Left colon (tissue), 2 donors: ENCODE measurements at places on chromosomes 1 and 21. TPM values are rescaled to one million over a fixed set of nuclear protein-coding genes. Genes with fewer than 3 reads are reported as not detected.

The PSRC1 gene
- total RNA-seq: 3.1 TPM

The MROH7 gene
- 14.2 TPM for total RNA-seq

The NBPF9 gene
- 15.6 TPM for total RNA-seq

The GJA4 gene
- 2.3 TPM for total RNA-seq

The IL24 gene
- total RNA-seq: not detected

The DVL1 gene
- 57.2 TPM for total RNA-seq

The PPM1J gene
- 1.2 TPM for total RNA-seq

The MAP1LC3C gene
- total RNA-seq: 1.5 TPM

The EDARADD gene
- total RNA-seq: not detected

The DAB1 gene
- total RNA-seq: 0.64 TPM

The TRIM67 gene
- total RNA-seq: 0.03 TPM

DNA sequence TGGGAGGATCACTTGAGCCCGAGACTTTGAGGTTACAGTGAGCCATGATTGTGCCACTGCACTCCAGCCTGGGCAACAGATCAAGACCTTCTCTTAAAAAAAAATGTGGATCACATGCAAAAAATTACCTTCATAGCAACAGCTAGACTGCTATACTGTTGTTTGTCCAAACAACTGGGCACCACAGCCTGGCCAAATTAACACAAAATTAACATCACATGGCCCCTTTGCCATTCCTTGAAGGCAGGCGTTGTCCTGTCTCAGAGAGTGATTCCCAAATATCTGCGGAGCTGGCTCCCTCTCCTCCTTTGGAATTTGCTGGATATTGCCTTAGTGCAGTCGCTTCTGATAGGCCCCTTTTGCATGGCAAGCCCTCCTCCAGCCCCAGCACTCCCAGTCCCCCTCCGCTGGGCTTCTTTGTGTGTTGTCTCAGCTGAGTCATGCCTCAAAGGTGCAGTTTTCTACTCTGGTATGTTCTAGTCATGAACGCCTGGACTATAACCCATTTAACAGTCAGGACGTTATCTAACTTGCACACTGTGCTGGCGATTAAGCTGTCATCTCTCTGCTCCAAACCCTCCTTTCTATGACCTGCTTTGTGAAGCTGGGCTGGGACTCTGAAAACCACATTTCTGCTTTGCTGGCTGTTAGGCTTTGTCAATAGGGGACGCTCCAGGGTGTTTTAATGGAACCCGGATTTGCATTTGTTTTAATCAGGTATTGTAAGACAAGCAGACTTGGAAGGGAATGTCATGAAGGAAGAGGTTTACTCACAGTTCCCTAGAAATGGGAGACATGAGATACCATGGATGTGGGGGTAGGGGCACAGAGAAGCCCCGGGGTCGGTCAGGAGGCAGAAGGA, 20.1 kb upstream of the HPCAL4 start:
- DNase-seq: no peak

DNA sequence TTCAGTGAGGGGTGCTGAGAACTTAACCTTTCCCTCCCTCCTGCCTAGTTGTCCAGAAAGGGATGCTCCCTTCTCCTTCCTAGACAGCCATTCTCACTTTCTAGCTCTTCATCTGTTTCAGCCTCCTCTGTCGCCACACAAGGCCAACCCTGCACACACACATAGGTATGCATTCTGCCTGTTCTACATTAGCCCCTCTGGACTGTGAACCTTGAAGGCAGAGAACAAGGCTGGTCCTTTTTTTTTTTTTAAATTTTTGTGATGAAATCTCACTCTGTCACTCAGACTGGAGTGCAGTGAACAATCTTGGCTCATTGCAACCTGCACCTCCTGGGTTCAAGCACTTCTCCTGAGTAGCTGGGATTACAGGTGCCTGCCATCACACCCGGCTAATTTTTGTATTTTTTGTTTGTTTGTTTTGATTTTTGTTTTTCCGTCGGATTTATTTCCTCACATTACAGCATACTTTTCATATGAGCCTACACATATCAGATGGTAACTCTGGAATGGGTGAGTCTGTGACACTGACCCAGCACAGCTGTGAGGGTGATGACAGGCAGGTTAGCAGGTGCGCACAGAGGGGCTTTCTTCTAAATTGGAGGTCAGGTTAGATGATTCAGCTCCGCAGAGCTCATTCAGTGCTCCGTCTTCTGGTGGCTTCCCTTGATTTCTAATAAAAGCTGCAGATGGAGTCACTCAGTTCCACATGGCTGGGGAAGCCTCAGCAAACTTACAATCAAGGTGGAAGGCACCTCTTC, 4.9 kb upstream of the AKR1A1 start:
- DNase-seq: no peak

GRCh38 chr1:150267896-150268295, 920 bp downstream of the APH1A start:
- DNase-seq: no peak

DNA sequence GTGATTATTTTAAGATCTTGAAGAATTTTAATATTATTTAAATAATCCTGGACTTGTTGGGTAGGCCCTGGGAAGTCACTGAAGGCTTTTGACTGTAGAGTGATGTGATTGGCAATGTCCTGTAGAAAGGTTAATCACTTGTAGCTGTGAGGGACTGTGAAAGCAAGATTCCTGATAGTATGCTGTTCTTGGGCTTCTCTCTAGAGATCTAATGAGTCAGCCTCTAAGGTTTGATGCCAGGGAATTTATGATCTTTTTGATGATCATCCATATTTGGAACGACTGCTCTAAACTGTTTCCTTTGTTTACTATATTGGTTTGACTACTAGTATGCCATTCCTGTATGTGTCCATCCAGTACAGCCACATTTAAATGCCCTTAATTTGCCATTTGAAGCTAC, 56.5 kb downstream of the CAMSAP2 start:
- DNase-seq: no peak

DNA sequence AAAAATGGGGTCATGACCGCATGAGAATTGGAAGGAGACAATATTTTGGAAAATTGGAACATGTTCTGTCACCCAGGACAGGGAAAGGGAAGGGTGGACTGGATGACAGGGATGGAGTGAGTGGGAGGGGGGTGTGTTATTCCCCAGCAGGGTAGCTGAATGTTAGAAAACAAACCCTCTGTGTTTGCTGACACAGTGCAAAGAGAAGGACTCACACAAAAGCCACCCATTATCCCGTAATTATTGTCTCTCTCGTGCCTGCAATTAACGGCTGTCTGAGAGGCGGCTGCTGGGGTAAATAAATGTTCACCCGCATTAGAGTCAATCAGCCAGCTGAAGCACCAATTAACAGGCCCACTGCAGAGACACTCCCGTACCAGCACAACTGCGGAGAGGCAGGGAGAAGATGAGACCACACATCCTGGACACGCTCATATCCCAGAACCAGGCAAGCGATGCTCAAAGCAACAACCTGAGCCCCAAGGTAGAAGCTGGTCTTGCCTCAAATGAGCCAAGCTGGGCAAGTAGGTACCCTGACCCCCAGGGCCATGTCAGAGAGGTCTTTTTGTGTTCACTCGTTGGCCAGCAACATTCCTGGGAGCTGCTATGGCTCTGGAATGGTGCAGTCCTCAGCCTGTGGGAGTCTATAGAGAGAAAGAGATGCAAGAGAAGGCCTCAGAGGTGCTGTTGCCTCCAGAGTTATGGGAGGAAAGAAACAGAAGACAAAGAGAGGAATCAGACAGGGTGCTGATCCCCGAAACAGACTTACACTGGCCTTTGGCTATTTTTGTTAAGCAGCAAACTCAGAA, 19.4 kb downstream of the PLEKHA6 start:
- DNase-seq: no peak

GRCh38 chr1:202155478-202156021, 4.9 kb downstream of the PTPN7 start:
- peak; percentile 73 for DNase-seq

DNA sequence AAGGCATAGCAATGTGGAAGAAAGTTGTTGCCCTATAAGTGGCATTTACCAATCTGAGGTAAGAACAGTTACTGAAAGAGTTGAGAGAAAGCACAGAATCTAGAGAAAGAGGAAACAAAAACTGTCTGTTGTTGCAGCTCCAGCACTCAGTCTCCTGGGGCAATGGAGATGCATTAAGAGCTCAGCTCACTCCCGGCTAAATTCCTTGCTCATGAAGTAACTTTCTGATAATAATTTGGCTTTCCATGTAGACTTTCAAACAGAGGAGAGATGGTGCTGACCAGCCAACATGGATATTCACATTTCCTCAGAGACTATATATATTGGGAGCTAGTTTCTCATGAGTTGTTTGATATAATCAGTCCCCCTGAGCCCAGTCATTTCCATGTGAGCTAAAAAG, 135.3 kb downstream of the GDAP2 start:
- DNase-seq: no peak

DNA sequence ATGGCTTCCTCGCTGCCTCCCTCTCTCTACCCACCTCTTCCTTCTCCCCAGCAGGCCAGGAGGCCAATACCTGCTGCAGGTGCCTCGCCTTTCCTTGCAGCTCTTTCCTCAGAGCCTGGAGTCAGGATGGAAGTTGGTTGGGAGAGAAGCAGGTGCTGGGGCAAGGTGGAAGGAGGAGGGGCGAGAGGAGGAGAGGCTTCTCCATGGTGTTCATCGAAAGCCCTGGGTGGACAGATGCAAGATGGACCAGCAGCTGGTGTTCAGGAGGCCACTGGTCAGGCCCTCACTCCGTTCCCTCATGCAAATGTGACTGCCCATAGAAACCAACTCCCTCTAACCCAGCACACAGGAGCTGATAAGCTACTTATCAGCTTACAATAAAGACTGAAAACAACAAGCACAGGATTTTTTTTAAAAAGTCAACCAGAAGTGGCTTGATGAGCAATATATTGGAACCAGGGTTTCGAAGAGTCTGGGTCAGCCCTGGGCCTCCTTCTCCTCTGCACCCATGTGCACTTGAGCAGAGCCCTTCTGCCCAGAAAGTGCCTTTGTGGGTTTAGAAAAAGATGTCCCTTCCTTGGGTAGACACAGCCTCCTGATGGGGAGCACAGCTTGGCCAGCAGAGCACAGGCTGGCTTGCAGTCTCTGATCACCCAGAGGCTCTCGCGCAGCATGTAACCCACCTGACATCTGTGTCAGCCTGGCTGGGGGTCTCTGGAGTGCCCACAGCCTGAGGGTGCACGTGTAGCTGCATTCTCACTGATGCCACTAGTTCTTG, 16.6 kb upstream of the GSTM4 start:
- DNase-seq: no peak

- DNase-seq: peak; percentile 90
Observed at GRCh38 chr1:160083968-160084770, 2.8 kb downstream of the KCNJ9 start.

GRCh38 chr1:2110191-2110737, 60.1 kb downstream of the PRKCZ start:
- no peak for DNase-seq

DNA sequence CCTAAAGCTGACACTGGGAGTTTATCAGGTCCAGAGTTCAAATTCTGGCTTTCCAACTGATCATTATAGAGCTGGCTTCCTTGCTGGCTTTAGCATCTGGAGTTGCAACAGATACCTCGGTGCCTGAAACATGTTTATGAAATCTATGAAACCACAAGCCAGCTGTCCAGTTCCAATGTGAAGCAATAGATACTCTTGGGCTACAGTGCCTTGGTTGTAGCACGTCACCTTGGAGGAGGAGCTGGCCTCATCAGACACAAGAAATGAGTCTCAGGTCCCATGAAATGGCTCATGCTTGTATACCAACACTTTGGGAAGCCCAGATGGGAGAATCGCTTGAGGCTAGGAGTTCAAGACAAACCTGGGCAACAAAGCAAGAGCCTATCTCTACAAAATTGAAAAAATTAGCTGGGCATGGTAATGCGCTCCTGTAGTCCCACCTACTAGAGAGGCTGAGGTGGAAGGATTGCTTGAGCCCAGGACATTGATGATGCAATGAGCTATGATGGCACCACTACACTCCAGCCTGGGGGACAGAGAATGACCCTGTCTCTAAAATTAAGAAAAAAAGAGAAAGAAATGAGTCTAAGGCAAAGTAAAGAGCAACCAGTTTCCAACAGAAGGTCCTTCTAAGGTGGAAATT, 132.5 kb upstream of the ZNF648 start:
- no peak for DNase-seq

DNA sequence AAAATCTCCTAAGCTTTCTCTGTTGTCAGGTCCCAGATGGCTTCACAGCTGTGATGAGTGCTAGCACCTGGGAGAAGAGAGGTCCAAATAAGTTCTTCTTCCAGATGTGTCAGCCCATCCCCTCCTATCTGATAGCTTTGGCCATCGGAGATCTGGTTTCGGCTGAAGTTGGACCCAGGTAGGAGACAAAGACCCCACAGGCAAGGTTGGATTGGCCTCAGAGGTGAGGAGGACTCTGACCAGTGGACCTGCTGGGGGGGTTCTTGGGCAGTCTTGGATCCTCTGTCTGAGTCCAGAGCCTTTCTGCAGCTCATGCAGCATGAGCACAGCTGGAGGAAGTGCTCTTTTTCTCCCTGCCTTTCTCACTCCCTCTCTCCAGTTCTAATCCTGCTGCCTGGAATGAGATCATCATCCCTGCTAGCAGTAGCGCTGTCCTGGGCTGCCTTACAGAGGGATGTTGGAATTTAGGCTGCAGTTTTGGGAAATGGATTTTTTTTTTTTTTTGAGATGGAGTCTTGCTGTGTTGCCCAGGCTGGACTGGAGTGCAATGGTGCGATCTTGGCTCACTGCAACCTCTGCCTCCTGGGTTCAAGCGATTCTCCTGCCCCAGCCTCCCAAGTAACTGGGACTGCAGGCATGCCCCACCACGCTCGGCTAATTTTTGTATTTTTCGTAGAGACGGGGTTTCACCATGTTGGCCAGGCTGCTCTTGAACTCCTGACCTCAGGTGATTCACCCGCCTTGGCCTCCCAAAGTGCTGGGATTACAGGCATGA, 7.1 kb downstream of the RNPEP start:
- DNase-seq: no peak

- DNase-seq: no peak
Observed at GRCh38 chr1:228213917-228214808, 6.3 kb downstream of the OBSCN start.
